Activated CD4-positive, alpha-beta T cell treated with anti-CD3 and anti-CD28 coated beads, Interleukin-2, amount 10 ng/mL, durations not matched to agents 7 days and 5 days (primary cell): ENCODE measurements at places on chromosomes 2 and 18.

DNA sequence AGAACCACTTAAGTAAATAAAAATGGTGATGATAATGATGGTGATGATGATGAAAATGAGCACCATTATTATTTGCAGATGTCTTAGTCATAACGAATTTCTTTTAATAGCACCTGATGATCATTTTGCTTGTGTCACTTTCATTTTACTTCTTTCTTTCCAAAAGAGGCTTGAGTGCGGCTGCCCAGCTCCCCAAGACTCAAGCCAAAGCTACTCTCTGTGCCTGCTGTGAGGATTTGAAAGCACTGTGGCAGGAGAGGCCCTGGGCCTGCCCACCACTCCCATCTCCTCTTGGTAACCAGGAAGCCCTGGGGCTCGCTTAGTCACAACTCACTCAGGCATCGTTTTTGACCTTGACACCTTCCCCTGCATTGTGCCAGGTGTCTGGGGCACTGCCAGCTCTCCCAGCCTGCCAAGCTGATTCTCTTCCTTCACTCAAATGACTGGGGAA, 41.2 kb downstream of the RPL37A start:
- no peaks in the 10 kb centered on the region for H3K36me3 ChIP-seq
- no peak for DNase-seq
- no peak overlapping the region for H3K4me3 ChIP-seq
- peaks cover 3% of the 10 kb centered on the region for H3K27me3 ChIP-seq
- peaks cover 9% of the 10 kb centered on the region for H3K4me1 ChIP-seq

DNA sequence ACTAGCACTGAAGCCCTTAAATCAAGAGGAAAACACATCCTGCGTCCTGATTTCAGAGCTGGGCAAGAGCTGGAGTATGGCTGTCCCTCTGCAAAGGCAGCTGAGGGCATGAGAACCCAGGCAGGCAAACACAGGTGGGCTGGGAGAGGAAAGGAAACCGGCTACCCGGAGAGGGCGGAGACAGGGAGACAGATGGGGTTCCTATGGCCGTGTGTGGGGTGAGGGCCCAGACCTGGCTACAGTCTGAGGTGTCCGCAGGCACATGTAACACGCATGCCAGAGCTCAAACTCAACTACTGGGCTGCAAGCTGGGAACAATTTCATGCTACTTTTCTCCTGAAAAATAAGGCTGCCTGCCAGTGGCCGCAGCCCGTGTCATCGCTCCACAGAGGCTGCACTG, 2.7 kb downstream of the COPS9 start:
- peaks cover 25% of the 10 kb centered on the region for H3K36me3 ChIP-seq
- H3K4me3 ChIP-seq, result no peak overlapping the region
- DNase-seq, result no peak
- no peaks in the 10 kb centered on the region for H3K27me3 ChIP-seq

DNA sequence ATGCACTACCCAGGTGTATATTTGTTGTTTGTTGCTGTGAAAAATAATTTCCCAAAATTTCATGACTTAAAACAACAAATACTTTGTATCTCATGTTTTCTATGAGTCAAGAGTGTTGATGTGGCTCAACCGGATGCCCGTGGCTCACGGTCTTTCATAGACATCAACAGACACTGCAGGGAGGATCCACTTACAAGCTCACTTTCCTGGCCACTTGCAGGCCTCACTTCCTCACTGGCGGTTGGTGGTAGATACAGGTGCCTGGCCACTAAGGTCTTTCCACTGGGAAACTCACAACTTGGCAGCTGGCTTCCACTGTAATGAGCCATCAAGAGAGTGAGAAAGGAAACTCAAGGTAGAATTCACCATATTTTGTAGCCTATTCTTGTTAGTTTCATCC, 662.9 kb downstream of the IRS1 start:
- H3K27me3 ChIP-seq, result no peaks in the 10 kb centered on the region
- no peak overlapping the region for H3K27ac ChIP-seq
- no peak overlapping the region for H3K4me3 ChIP-seq
- peaks cover 3% of the 10 kb centered on the region for H3K4me1 ChIP-seq
- no peaks in the 10 kb centered on the region for H3K36me3 ChIP-seq

GRCh38 chr18:58896268-58896667, 31.6 kb downstream of the ZNF532 start:
- peak overlapping the region; percentile 11 for H3K27ac ChIP-seq
- peaks cover 17% of the 10 kb centered on the region for H3K4me1 ChIP-seq
- H3K36me3 ChIP-seq, result no peaks in the 10 kb centered on the region
- no peak for DNase-seq

GRCh38 chr2:112482309-112483041, 519 bp downstream of the TTL start:
- peaks cover 20% of the 10 kb centered on the region for H3K36me3 ChIP-seq
- DNase-seq, result peak; percentile 30
- peak overlapping the region; percentile 93 for H3K4me3 ChIP-seq
- H3K4me1 ChIP-seq, result peaks cover 34% of the 10 kb centered on the region
- peak overlapping the region; percentile 88 for H3K27ac ChIP-seq

GRCh38 chr18:22683786-22684185, 249.3 kb upstream of the RBBP8 start:
- DNase-seq, result no peak
- H3K27ac ChIP-seq, result no peak overlapping the region
- H3K4me1 ChIP-seq, result no peaks in the 10 kb centered on the region

GRCh38 chr2:55163274-55163721, 68.8 kb downstream of the CLHC1 start:
- H3K36me3 ChIP-seq, result no peaks in the 10 kb centered on the region
- H3K4me3 ChIP-seq, result no peak overlapping the region
- DNase-seq, result no peak
- H3K27me3 ChIP-seq, result no peaks in the 10 kb centered on the region
- H3K4me1 ChIP-seq, result no peaks in the 10 kb centered on the region
- H3K27ac ChIP-seq, result no peak overlapping the region

- DNase-seq, result no peak
- H3K4me3 ChIP-seq, result no peak overlapping the region
- H3K4me1 ChIP-seq, result no peaks in the 10 kb centered on the region
- no peak overlapping the region for H3K27ac ChIP-seq
- no peaks in the 10 kb centered on the region for H3K36me3 ChIP-seq
These were observed 820.5 kb upstream of the POU3F3 start for GRCh38 chr2:104033399-104033798.

DNA sequence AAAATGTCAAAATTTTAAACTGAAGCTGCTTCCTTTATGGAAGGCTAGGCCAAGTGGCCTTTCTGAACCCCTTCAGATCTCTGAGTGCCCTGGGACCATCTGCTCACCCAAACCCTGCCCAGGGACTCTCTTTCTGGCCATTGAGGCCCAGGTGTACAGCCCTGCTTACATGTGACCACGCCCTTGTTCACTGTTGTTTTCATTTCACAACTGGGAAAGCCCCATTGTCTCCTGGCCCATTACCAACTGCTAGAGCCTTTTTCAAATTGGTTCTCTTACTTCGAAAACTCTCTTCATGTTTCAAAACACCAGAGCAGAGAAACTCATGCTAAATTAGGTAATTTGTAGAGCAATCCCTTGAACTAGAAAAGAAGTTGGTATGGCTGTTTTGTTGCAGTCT, 219.5 kb upstream of the TANK start:
- H3K4me1 ChIP-seq, result peaks cover 18% of the 10 kb centered on the region
- peak overlapping the region; percentile 28 for H3K27ac ChIP-seq
- no peak for DNase-seq

- peak overlapping the region; percentile 20 for H3K4me3 ChIP-seq
- H3K4me1 ChIP-seq, result peaks cover 12% of the 10 kb centered on the region
- no peak overlapping the region for H3K27ac ChIP-seq
- H3K27me3 ChIP-seq, result peaks cover 69% of the 10 kb centered on the region
These were observed 972 bp upstream of the CELF4 start for GRCh38 chr18:37566479-37567060.

GRCh38 chr2:130912471-130912870, 75.8 kb downstream of the ARHGEF4 start:
- no peak overlapping the region for H3K27ac ChIP-seq
- DNase-seq, result no peak
- peaks cover 19% of the 10 kb centered on the region for H3K27me3 ChIP-seq
- no peaks in the 10 kb centered on the region for H3K4me1 ChIP-seq

DNA sequence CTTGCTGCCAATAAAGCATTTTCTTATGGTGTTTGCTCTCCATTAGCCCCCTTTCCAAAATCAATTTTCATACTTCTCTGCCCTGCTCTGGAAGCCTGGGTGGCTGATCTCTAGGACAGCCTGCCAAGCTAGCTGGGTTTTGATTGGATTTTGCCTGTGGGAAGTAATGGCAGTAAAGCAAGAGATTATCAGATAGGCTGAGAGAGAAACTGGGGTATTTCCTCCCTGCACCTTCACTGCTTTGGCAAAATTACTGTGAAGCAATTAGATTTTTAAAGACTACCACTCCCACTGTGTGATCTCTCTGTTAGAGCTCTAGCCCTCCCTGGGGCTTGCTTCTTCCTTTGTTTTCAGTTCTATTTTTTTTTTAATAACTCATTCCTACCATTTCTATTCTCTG, 223.8 kb downstream of the DLGAP1 start:
- no peak overlapping the region for H3K4me3 ChIP-seq
- no peak for DNase-seq
- H3K36me3 ChIP-seq, result no peaks in the 10 kb centered on the region
- no peak overlapping the region for H3K27ac ChIP-seq

DNA sequence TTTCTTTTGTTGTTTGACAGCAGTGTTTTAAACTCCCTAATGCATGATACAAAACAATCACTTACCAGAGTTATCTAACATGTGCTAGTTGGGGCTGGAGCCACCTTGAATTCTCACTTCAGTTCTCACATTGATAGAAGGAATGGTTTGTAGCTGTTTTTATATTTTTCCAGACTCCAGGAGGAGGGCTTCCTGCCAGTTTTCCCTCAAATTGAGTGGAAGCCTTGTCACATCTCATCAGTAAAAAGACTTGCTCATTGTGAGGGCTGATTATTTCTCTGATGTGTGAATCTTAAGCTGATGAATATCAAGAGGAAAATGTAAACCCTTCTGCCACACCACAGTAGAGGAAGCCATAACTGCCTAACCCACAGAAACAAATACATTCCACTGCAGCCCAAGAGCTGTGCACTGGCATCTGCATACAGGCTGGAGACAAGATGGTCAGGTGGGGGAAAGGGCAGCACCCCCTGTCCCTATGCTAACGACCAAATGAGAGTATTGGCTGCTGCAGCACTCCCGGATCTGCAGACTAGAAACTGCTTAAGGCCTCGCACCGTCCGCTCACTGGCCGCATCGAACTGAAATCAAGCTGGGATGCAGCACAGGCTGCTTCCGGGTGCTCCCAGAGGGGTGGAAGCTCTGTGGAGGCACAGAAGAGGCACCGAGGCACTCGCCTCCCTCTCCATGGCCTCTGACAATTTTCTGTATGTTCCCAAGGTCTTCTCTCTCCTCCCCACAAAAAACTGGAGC, 73.7 kb upstream of the TPO start:
- no peaks in the 10 kb centered on the region for H3K4me1 ChIP-seq
- no peak for DNase-seq
- no peaks in the 10 kb centered on the region for H3K36me3 ChIP-seq
- peaks cover 17% of the 10 kb centered on the region for H3K27me3 ChIP-seq

DNA sequence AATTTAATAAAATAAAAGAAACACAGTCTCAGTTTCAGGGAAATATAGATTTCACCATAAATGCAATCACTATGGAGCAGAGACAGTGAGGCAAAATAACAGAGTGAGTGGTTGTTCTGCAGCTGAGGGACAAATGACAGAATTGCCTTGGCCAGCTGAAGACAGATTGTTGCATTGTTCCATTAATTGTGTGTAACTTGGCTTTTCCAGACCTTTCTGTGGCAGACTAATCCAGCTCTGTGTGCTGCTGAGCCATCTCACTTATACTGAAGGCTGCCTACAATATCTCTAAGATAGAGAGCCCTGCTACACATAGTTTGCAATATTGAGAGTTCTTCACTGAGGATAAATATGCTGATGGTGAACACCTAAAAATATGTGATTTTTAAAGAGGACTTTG, 11.5 kb downstream of the LRRTM1 start:
- DNase-seq, result no peak
- no peaks in the 10 kb centered on the region for H3K36me3 ChIP-seq
- H3K27me3 ChIP-seq, result no peaks in the 10 kb centered on the region
- H3K4me3 ChIP-seq, result no peak overlapping the region

- H3K27ac ChIP-seq, result no peak overlapping the region
- H3K27me3 ChIP-seq, result peaks cover 6% of the 10 kb centered on the region
- DNase-seq, result no peak
- peaks cover 6% of the 10 kb centered on the region for H3K4me1 ChIP-seq
- peaks cover 23% of the 10 kb centered on the region for H3K36me3 ChIP-seq
- no peak overlapping the region for H3K4me3 ChIP-seq
These were observed 45.5 kb upstream of the PTH2R start for GRCh38 chr2:208361077-208361441.

DNA sequence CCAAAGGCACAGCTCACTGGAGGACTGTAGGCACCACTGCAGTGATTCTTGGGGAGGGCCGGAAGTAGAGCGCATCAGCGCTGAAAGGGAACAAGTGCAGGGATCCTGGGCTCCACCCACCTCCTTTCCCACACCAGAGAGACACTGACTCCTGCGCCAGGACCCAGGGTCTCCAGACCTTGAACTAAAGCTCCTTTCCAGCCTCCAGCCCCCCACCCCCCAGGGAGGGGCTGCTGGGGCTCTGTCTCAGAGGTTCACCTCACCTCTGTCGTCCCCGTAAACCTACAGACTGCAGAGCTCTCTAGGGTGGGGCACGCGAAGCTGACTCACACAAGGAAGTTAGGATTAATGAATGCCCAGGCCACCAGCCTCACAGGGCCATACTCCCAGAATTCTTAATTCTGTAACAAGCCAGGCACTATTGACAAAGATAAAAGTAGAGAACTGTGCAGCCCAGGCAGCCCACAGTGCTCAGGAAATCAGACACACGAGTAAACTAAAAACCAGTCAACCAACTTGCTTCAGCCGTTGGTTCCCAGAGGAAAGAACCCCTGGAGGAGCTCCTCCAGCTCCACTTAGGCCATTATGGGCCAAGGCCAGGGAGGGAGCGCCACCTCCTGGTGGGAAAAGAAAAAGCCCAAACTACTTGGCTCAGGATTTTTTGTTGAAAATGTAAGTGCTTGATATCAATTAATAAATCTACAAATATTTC, 45.1 kb upstream of the ACAA2 start:
- no peak overlapping the region for H3K4me3 ChIP-seq
- no peaks in the 10 kb centered on the region for H3K4me1 ChIP-seq
- H3K27ac ChIP-seq, result no peak overlapping the region
- peak; percentile 61 for DNase-seq

DNA sequence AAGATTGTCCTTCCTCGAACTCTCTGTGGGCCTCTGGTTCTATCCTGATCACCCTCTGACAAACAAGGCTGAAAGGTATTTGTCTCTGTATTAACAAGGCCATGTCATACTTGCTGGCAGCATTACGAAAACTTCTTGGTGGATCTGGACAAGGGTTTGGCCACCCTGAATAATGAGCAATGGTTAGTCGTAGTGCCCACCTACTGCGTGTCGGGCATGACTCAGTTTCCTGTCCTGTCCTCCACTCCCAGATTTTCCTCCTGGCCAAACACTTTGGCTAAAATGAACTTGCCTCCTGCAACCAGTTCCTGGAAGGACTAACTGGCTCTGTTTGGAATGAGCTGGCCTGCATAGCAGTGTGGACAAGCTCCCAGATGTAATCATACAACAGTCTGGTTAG, 198.5 kb upstream of the SMIM21 start:
- H3K4me1 ChIP-seq, result no peaks in the 10 kb centered on the region
- DNase-seq, result no peak
- no peaks in the 10 kb centered on the region for H3K27me3 ChIP-seq
- H3K4me3 ChIP-seq, result no peak overlapping the region

GRCh38 chr2:232789082-232789481, 12.7 kb upstream of the KCNJ13 start:
- peaks cover 43% of the 10 kb centered on the region for H3K36me3 ChIP-seq
- no peaks in the 10 kb centered on the region for H3K4me1 ChIP-seq
- H3K27me3 ChIP-seq, result no peaks in the 10 kb centered on the region
- no peak for DNase-seq
- no peak overlapping the region for H3K4me3 ChIP-seq
- no peak overlapping the region for H3K27ac ChIP-seq
